ENCODE measurements at places on chromosomes 2 and 18.

DNA sequence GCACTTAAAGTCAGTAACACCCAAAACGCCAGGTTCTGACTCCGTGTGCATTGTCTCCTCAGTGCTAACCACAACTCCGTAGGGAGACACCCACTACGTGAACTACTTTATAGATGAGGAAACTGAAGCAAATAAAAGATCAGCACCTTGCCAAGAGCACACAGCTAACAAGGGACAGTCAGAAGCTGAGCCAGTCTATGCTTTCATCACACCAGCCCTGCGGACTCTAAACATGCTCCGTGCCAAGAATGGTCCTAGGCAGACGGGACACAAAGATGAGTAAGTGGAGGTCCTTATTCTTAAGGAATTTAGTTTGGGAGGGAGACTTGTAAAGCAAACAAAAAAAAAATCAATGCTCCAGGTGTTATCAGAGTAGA is 9.6 kb downstream of the MBOAT2 start:
- DNase-seq: no peak

GRCh38 chr2:132804051-132804450 is 134.0 kb upstream of the LYPD1 start:
- no peak for DNase-seq

DNA sequence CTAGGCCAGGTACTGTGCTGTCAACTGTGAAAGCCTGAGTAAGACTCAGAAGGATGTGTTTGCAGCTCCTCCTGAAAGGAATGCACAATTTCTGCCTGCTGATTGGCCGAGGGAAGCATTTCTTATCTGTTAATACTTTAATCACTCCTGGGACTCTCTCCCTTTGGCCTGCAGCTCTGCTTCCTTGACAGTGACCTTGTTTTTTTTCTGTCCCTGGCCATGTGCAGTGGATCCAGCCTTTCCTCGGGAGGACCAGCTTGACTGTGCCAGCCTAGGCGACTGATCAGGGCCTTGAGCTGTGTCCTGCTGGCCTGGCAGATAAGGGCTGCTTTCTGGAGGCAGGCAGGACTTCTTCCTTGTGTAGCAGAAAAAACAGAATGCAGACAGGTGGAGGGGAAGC is 10.0 kb downstream of the RNF144A start:
- DNase-seq: no peak

DNA sequence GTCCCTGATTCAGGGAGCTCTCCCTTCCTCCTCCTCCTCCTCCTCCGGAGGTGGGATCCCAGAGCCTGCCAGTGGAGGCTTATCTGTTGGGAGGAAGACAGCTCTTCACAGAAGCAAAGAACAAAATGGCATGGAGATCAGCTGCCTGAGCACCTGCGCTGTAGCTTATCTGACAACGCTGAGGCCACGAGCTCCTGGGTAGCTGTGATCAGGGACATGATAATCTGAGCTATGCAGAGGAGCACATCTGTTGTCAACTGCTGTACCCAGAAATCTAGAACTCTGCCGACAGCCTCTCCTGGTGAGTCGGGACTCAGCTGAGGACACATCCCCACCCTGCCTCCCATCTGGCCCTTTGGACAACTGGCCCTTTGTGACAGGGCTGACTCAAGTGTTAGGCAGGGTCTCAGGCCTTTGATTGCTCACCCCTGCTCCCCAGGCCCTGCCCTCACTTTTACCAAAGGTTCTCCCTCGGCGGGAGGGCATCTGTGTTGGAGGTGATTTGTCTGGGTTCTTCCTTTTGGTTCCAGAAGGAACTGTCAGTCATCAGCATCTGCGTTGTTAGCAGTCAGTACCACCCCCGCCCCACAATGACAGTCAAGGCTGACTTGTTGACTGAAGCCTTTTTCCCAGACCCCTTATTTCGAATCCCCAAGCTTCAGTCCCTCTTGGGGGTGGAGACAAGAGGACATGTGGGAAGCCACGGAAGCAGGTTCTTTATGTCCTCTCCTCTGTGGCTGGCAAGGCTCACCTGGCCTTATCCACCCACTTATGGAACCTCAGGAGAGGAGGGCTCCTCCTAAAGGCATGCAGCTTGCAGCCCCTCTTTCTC is 5.9 kb upstream of the CNNM3 start:
- DNase-seq: no peak

DNA sequence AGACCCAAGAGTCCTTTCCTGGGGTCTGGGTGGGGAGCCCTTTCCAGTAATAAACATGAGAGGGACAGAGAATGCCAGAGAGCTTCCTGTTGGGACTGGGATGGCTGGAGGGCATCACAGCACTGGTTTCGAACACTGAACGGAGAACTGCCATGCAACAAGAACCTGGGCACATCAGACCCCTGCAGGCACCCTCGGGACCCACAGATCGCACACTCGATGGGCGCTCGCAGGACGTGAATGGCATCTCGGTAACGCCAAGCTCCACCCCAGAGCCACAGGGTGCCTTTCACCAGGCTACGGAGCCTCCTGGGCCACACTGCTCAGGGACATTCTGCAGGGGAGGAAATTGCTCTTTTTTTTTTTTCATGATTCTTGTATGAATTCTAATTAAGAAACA is 25.1 kb downstream of the SLC66A2 start:
- DNase-seq: no peak

- no peak for DNase-seq
Measured at GRCh38 chr18:22006458-22006857, 162.9 kb upstream of the GATA6 start.

GRCh38 chr2:219207134-219207883 is 727 bp downstream of the ZFAND2B start:
- no peak for DNase-seq
